ENCODE measurements at places on chromosomes 7 and 10. TPM values are rescaled to one million over a fixed set of nuclear protein-coding genes. Genes with fewer than 3 reads are reported as not detected.

Gene MBL2
- not detected for total RNA-seq

Gene OPN4
- not detected for total RNA-seq

Gene FAM13C
- 0.46 TPM for total RNA-seq

GRCh38 chr7:7527047-7527446 is 8.6 kb downstream of the COL28A1 start:
- no peak for DNase-seq

- peak; percentile 48 for DNase-seq
These were observed 175.1 kb downstream of the NEURL1 start for GRCh38 chr10:103668351-103669242.
